ENCODE measurements at places on chromosomes 5 and 9.
A peak's percentile ranks its signal among the peaks of the same experiment; 100 is the strongest.

DNA sequence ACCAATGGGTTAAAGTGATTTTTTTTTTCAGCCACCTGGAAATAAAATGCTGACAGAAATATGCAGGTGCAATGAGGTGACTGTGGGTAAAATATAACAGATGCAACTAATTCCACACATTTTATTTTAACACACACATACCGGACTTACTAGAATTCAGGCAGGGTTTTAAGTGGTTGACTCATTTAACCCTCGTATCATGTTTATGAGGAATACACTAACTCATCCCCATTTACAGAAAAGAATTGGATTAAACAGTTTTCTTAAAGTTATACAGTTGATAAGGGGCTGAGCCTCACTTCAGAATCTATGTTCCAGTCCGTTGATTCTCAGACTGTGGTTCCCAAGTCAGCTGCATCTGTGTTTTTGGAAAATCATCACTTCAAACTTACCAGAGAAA is 207.5 kb downstream of the CHSY3 start:
- DNase-seq: no peak

- peak; percentile 40 for DNase-seq
Observed at GRCh38 chr9:16871336-16872151, 1.1 kb upstream of the BNC2 start.

DNA sequence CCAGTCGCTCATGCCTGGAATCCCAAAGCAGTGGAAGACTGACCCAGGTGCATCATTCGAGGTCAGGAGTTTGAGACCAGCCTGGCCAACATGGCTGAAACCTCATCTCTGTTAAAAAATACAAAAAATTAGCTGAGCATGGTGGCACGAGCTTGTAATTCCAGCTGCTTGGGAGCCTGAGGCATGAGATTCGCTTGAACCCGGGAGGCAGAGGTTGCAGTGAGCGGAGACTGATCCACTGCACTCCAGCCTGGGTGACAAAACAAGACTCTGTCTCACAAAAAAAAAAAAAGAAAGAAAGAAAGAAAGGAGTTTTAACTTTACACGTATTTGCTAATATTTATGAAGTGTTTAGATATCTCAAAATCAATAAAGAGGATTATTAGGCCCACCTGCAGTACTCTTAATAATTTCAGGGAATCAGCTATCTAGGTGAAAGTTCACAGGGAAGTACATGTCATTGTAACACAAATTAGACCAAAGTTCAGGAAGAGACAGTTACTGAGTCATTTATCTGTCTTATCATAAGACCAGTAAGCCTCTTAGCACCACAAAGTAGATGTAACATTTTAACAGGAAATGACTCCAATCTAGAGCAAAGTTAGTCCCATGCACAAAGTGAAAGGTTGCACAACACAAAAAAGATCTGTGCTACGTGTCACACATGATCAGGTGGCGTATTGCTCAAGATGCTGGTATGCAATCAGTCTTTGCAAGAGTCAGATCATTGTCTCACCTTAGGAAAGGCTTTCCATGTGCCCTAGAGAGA is 34.1 kb upstream of the PLIN2 start:
- DNase-seq: peak; percentile 52

GRCh38 chr9:107972346-107972745 is 482.8 kb upstream of the KLF4 start:
- no peak for DNase-seq

DNA sequence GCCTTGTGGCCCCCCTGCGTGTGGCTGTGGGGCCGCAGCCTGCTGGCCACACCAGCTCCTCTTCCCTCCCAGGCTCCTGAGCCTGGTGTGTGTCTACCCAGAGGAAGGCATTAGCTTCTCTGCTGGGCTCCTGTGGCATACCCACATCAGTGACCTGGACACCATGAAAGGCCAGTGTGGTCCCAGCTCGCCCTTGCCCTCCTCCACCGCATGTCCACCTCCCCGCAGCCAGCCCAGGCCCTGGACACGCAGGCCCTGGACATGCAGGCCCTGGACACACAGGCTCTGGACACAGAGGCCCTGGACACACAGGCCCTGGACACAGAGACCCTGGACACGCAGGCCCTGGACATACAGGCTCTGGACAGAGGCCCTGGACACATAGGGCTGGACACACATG is 153.4 kb upstream of the PPP1R26 start:
- no peak for DNase-seq

DNA sequence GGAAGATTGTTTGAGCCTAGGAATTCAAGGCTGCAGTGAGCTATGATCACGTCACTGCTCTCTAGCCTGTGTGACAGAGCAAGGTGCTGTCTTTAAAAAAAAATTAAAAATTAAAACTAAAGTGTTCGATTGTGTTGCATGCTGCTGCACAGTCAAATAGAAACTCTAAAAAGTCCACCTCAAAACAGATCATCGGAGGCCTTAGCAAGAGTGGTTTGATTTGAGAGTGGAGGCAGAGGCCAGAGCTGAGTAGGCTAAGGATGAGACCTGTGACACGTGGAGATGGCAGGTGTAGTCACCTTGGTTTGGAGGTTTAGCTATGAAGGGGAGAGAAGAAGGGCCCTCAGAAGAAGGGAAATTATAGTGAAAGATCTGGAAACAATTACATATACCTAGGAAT is 2.8 kb upstream of the PTPDC1 start:
- no peak for DNase-seq

DNA sequence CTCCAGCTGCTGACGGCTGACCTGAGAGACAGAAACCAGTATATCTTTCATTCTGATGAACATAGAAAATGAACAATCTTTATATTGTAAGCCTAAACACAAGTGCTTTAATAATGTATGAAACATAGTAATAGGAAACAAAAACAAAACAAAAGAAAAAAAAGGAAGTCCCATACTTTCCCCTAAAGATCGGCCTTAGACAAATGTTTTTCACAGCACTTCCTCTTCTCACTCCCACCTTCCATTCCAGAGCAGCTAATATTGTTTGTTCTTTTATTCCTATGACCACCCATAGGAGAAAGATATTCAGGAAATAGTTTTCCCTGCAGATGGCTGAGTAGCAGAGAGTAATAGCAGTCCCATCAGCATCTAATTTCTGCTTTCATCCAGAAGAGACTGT is 194.4 kb upstream of the SLC27A6 start:
- DNase-seq: no peak

DNA sequence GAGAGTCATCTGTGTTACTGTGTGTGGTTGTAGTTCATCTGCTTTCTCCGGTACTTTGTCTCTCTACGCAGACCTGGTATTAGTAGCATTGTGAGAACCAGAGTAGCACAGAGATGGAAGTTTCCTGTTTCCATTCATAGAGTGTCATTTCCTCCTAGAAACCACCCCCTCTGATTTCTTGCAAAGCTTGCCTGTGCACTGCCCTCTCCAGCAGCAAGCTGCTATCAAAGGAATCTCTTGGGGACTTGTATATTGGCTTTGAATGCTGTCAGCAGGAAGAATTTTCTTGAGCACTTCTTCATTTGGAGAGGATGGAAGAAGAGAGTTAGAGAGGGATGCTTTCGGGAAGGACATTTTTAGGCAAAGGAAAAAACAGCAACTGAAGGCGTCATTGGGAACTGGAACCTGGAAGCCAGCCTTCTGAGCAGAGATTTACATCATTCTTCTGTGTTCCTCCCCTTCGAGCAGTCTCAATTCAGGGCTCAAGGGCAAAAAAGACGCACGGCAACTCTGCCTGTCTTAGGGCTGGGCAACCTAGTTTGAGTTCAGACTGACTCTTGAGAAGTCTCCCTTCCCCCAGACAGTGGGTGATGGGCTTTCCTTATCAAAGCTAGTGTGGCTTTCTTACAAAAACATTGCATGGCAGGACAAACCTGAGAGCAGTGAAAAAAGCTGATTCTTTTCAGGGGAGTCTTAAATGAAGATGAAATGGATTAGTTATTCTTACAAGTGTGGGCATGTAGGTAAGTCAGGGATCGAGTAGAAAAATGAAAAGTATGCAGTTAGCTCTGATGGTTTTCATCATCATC is 226.3 kb downstream of the AOPEP start:
- DNase-seq: no peak

- DNase-seq: no peak
Observed at GRCh38 chr5:110630350-110630749, 96.1 kb downstream of the TMEM232 start.

DNA sequence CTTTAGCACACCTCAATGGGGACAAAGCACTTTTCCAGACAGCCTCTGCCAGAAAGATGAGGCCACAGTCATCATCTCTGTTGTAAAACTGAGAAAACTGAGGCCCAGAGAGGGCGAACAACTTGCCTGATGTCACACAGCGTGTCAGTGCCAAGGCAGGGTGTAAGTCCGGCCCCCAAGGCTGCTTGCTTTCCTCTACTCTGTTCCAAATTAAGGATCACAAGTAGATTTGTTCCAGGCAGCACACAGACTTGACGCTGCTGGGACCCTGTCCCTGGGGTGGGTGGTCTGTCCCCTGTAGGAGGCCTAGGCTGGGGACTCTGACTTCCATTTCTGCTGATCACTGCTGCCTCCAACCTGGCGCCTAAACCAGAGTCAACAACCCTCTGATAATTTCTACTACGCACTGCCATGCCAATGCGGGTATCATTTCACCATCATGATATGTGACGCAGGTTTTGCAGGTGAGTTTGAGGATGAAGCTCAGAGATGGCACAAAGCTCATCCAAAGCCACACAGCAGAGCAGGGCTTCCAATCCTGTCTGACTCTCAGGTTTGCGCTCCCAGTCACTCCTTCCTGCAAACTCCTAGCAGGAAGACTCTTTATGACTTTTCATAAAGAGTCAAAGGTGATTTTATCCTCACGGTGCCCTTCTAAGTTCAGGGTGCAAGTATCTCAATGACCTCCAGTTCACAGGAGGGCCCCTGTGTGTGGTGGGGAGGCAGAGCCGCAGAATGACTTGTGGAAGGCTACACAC is 13.5 kb upstream of the RALGDS start:
- DNase-seq: no peak

DNA sequence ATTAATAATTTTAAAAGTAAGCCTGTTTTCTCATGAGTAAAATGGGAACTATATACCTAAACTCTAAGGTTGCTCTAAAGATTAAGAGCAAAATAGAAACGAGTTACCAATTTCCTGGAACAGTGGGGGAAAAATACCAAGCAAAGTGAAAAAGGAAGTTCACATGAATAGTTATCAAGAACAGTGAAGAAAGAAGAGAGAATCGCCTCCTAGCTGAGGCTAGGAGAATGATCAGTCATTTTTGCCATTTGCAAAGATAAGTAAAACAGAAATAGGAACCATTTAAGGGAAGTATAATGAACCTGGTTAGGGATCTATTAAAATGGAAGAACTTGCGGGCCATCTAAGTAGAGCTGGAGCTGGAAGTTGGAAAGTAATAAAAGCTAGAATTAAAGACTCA is 50.7 kb downstream of the P4HA2 start:
- no peak for DNase-seq

- peak; percentile 41 for DNase-seq
Observed at GRCh38 chr9:127854184-127854806, at the start of gene ENG. Gene ENG, minus strand, starts transcription at chr9:127854658. Its CDS starts 303 bp downstream, at chr9:127854355.

DNA sequence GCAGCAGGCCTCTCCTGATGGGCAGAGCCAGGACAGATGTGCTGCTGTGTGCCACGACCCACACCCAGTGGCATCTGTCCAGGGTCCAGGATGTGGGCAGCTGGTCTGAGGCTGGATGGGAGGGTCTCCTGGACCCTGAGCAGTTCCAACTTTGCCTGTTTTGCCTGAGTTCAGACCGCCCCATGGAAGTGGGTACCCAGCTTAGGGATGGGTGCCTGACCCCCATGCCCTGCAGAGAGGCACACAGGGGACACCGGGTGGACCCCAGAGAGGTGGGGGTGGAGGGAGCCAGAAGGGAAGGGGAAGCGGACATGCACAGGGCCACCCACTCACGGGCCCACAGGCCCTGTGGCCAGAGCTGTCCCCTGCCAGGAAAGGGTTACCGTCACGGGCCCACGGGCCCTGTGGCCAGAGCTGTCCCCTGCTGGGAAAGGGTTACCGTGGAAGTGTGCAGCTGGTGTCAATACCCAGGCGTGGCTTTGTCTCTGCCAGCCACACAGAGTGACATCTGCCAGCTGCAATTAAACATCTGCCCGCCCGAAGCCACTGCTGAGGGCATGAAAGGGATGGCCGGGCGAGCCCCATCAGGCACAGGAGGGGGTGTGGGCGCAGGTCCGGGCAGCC is 50.0 kb downstream of the NACC2 start:
- DNase-seq: no peak

DNA sequence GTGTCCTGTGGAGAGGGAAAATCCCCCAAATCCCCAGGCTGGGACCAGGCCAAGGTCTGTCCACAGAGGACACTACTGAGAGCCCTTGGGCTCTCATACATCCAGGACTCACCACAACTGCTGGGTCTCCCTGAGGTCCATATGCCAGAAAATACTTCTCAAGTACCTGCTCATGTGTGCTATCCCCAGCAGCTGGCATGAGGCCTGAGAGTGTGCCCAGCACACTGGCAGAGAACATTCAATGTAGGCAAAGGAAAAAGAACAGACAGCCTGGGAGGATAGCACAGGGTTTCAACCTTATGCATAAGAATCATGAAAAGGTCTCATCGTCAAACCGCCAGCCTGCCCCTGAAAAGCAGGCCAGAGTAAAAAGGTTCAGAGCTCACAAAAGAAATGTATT is 154.1 kb upstream of the TAS2R1 start:
- no peak for DNase-seq

DNA sequence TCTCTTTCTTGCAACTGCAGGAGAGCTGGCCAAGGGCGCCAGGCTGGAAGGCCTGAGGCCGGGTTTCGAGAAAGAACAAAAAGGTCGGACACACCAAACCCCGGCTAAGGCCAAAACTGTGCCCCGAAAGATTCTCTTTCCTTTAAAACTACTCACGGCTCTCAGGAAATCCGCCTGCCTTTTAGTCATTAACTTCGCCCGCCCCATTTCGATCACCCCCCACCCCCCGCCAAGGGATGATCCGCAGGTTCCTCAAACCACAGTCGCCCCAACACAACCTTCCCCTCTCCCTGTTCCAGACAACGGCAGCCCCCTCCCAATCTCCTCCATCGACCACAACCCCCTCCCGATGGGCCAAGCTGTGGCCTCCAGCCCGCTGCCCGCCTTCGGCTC is 536 bp downstream of the FEM1C start:
- no peak for DNase-seq

DNA sequence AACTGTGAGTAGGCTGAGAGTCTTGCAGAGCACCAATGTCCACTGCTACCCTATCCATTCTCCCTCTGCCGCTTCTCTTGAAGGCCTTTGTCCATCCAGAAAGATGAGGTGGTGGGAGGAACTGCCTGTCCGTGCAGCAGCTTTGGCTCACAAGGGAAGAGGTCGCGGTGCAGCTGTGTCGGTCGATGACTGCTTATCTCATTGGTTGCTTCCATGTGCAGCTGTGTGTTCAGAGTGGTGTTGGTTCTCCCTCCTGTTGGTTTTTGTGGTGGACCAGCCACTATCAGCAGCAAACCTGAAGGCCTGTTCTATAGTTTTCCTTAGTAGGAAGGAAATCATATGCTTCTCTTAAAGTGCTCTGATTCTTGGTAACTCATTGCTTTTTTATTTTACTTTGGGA is 40.7 kb downstream of the SPTAN1 start:
- no peak for DNase-seq

GRCh38 chr5:80763873-80764647 is 109.3 kb upstream of the DHFR start:
- no peak for DNase-seq

- no peak for DNase-seq
Observed at GRCh38 chr5:173858021-173858669, 30.0 kb upstream of the CPEB4 start.

GRCh38 chr5:154278908-154279307 is 88.4 kb downstream of the GALNT10 start:
- DNase-seq: no peak

- DNase-seq: no peak
Observed at GRCh38 chr9:3708751-3709150, 182.9 kb upstream of the RFX3 start.

All from urothelium cell line (cell line).